ENCODE measurements at places on chromosomes 7 and 10. TPM values are rescaled to one million over a fixed set of nuclear protein-coding genes. Genes with fewer than 3 reads are reported as not detected.

The SPDYE5 gene
- total RNA-seq, result 0.26 TPM

DNA sequence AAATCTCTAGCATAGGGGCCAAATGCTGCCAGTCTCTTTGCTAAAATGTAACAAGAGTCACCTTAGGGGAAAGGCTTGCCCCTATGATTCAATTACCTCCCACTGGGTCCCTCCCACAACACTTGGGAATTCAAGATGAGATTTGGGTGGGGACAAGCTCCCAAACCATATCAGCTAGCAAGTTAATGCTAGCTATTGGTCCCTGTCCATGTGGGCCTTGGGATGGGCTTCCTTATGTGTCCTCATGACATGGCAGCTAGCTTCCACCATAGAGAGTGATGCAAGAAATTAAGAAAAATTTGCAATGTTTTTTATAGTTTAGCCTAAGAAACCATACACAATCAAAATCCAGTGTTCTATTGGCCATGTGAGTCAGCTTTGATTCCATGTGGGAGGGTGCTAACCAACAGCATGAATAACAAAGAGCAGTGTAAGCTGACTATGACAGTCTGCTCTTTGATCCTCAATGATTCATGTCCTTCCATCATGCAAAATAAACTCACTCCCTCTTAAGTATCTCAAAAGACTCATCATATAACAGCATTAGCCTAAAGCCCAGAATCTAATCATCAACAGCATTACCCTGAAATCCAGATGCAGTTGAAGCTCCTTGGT lies 21.7 kb upstream of the ZNF365 start:
- no peak for DNase-seq
- no peaks in the 10 kb centered on the region for H3K4me1 ChIP-seq
- H3K36me3 ChIP-seq, result peaks cover 3% of the 10 kb centered on the region
- no peak overlapping the region for H3K27ac ChIP-seq
- H3K4me3 ChIP-seq, result no peak overlapping the region

DNA sequence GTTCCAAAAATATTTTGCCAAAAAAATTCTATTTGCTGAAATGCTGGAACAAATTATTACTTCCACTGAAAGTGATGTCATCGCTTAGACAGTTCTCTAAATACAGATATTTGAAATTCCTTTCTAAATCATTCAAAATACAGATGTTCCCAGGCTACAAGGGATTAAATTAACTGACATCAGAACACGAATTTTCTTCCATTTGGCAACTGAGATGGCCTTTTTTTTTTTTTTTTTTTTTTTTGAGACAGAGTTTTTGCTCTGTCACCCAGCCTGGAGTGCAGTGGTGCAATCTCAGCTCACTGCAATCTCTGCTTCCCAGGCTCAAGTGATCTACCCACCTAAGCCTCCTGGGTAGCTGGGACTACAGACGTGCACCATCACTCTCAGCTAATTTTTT lies 57.0 kb downstream of the P4HA1 start:
- DNase-seq, result no peak
- peaks cover 49% of the 10 kb centered on the region for H3K36me3 ChIP-seq
- H3K27me3 ChIP-seq, result no peaks in the 10 kb centered on the region
- H3K4me3 ChIP-seq, result no peak overlapping the region
- no peaks in the 10 kb centered on the region for H3K4me1 ChIP-seq

GRCh38 chr10:67936416-67936815 lies 52.0 kb downstream of the SIRT1 start:
- H3K27me3 ChIP-seq, result no peaks in the 10 kb centered on the region
- no peaks in the 10 kb centered on the region for H3K4me1 ChIP-seq
- H3K27ac ChIP-seq, result no peak overlapping the region
